ENCODE measurements at places on chromosomes 16 and 17.

- no peak overlapping the region for H3K27ac ChIP-seq
- H3K27me3 ChIP-seq: no peaks in the 10 kb centered on the region
- peaks cover 89% of the 10 kb centered on the region for H3K36me3 ChIP-seq
- no peak for DNase-seq
These were observed 30.2 kb downstream of the PLCD3 start for GRCh38 chr17:45101883-45102811.

- peaks cover 40% of the 10 kb centered on the region for H3K4me1 ChIP-seq
- peak within 1 kb of the TSS; percentile 12 for H3K4me3 ChIP-seq
- no peak within 1 kb of the TSS for H3K27ac ChIP-seq
- H3K27me3 ChIP-seq: peaks cover 68% of the 10 kb centered on the region
- DNase-seq: no peak
These were observed at the start of gene HNF1B for GRCh38 chr17:37744961-37745800. Gene HNF1B, minus strand, starts transcription at chr17:37745059. Its CDS starts 175 bp downstream, at chr17:37744884.

- DNase-seq: no peak
- no peak overlapping the region for H3K27ac ChIP-seq
- no peaks in the 10 kb centered on the region for H3K36me3 ChIP-seq
- H3K27me3 ChIP-seq: no peaks in the 10 kb centered on the region
These were observed 19.8 kb upstream of the TIMP2 start for GRCh38 chr17:78944956-78945355.

DNA sequence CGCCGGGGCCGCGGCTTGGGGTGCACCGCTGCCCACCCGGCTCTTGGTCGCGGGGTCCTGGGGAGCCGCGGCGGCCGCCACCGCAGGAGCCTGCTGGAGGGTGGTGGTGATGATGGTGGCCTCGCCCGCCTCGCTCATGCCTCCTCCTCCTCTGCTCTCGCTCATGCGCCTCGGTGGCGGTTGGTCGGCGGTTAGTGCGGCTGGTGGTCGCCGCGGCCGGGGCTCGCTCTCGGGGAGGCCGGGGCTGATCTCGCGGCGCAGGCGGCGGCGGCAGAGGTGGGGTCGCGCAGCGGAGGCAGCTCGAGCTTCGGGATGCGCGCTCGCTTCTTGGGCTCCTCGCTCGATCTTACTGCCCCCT is 41.6 kb downstream of the AHSP start:
- no peaks in the 10 kb centered on the region for H3K36me3 ChIP-seq
- peaks cover 26% of the 10 kb centered on the region for H3K27me3 ChIP-seq
- H3K27ac ChIP-seq: no peak overlapping the region
- no peak overlapping the region for H3K4me3 ChIP-seq
- H3K4me1 ChIP-seq: peaks cover 7% of the 10 kb centered on the region
- DNase-seq: no peak

DNA sequence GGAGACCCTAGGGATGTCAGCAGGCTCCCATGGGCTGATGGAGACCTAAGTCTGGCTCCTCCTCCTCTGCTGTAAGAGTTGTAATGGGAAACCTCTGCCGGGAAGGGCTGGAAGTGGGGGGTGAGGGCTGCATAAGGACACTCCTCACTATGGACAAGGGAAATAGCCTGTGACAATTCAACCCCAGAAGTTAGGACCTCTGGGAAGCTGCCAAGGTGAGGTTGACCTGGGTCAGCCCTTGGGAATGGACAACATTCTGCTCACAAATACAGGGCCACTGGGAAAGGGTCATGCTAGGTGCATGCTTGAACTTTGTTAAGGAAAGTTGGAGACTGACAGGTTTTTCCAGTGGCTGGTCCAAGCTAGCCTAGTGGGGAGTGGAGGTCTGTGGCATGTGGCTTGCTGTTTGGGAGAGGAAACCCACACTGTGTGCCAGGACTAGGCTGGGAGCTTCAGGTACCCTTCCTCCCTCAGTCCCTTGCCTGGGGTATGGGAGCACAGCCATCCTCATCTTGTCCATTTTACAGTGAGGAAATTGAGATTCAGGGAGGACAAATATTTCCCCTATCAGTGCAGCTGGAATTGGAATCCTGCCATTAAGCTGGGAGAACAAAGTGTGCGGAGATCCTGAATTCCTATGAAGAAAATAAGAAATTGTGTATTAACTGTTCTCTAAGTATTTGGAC is 190.4 kb downstream of the SALL1 start:
- H3K36me3 ChIP-seq: no peaks in the 10 kb centered on the region
- no peak overlapping the region for H3K4me3 ChIP-seq
- no peak overlapping the region for H3K27ac ChIP-seq
- H3K4me1 ChIP-seq: no peaks in the 10 kb centered on the region
- DNase-seq: no peak

GRCh38 chr17:37133136-37133535 is 184.4 kb downstream of the AATF start:
- H3K27ac ChIP-seq: no peak overlapping the region
- no peak for DNase-seq
- no peaks in the 10 kb centered on the region for H3K27me3 ChIP-seq
- H3K36me3 ChIP-seq: peaks cover 14% of the 10 kb centered on the region
- no peak overlapping the region for H3K4me3 ChIP-seq

- DNase-seq: no peak
- H3K27ac ChIP-seq: no peak overlapping the region
- H3K4me1 ChIP-seq: peaks cover 32% of the 10 kb centered on the region
- H3K27me3 ChIP-seq: no peaks in the 10 kb centered on the region
- no peaks in the 10 kb centered on the region for H3K36me3 ChIP-seq
- no peak overlapping the region for H3K4me3 ChIP-seq
These were observed 35.6 kb downstream of the PRKCA start for GRCh38 chr17:66337866-66338485.

- H3K4me3 ChIP-seq: no peak overlapping the region
- H3K27ac ChIP-seq: no peak overlapping the region
- H3K4me1 ChIP-seq: no peaks in the 10 kb centered on the region
- no peaks in the 10 kb centered on the region for H3K36me3 ChIP-seq
- DNase-seq: no peak
- no peaks in the 10 kb centered on the region for H3K27me3 ChIP-seq
These were observed 84.1 kb upstream of the CPHXL start for GRCh38 chr16:75810342-75810741.

DNA sequence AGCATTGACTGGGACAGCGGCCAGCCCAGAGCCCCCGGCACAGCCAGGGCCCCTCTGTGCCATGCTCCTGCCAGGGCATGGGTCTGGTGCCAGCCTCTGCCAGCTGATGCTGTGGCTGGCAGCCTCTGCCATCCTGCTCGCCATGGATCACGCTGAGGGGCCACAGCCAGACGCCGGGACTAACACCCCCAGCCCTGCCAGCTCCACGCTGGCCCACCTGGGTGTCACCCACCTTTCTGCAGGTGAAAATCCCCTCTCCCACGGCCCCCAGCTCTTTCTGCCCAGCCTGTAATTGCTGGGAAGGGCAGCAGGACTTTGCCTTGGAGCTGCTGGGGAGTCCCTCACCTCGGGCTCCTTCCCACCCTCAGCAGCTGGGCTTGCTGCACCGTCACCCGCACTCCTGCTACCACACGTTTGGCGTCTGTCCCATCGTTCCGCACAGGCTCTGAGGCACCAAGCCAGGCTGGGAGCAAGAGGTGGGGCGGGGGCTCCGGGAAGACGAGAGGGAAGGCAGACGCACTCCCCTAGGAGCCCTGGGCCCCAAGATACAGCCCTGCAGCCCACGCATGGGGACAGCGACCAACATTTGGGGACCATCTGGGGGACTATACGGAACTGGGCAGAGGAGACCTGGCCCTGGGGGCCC is 42.0 kb upstream of the ACSF3 start:
- DNase-seq: no peak
- peaks cover 16% of the 10 kb centered on the region for H3K4me1 ChIP-seq
- H3K27me3 ChIP-seq: no peaks in the 10 kb centered on the region
- no peaks in the 10 kb centered on the region for H3K36me3 ChIP-seq

DNA sequence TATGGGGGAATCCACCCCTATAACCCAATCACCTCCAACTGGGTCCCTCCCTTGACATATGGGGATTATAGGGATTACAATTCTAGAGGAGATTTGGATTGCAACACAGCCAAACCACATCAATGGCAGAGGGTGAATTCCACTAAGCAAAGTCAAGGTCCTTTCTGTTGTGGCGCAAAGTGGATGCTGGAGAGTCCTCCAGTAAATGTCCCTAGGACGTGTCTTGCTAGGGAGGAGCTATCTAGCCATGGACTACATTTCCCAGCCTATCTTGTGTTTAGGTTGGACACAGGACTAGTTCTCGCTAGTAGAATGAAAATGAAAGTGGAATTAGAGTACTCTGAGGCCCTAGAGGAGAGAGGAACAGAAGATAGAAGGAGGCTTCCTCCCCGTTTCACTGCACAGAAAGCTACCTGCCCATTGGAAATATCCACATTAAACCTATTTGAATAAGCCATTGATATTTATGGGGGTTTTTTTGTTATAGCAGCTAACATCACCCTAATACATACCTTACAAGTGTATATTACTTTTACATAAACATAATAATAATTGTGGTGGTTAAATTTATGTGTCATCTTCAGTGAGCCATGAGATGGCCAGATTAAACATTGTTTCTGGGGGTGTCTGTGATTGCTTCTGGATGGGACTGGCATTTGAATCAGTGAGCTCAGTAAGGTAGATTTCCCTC is 56.7 kb upstream of the ERCC4 start:
- H3K4me3 ChIP-seq: no peak overlapping the region
- no peak for DNase-seq
- H3K4me1 ChIP-seq: no peaks in the 10 kb centered on the region
- H3K27ac ChIP-seq: no peak overlapping the region

DNA sequence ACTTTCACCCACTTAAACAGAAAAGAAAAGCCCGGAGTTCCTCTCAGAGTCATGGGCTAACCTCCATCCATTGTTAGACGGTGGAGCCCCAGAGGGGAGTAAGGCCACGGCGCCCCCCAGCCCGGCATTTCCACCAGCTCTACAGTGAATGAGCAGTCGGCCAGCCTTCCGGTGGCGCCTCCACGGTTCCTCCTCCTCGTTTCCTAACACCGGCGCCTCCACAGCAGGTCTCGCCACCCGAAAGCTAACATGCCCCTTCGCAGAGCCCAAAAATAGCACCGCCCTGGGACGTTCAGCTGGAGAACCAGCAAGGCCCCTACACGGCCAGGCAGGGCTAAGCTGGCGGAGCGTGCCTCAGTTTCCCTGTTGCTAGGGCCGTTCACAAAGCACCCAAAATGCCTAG is 858 bp downstream of the MMD start:
- H3K36me3 ChIP-seq: no peaks in the 10 kb centered on the region
- peak overlapping the region; percentile 99 for H3K4me3 ChIP-seq

GRCh38 chr17:44780845-44781480 is 22.2 kb downstream of the ADAM11 start:
- peaks cover 22% of the 10 kb centered on the region for H3K4me1 ChIP-seq
- no peak overlapping the region for H3K27ac ChIP-seq
- no peaks in the 10 kb centered on the region for H3K36me3 ChIP-seq

DNA sequence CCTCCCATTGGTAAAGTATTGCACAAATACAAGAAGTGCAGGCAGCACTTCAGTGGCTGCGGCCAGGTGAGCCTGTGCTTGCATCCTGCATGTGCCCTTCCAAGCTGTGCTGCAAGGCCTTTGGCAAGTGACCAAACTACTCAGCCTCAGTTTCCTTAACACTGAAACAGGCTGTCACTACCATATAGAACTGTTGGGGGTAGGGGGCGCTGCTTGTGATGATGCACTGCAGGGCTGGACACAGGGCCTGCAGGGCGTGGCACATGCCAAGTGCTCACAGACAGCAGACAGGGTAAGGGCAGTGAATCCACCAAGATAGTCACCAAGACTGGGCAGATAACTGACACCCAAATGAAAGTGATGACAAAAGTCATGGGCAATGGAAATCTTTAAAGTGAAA is 65.6 kb upstream of the SREBF1 start:
- H3K36me3 ChIP-seq: peaks cover 33% of the 10 kb centered on the region
- H3K4me1 ChIP-seq: no peaks in the 10 kb centered on the region
- H3K4me3 ChIP-seq: no peak overlapping the region
- H3K27me3 ChIP-seq: no peaks in the 10 kb centered on the region

DNA sequence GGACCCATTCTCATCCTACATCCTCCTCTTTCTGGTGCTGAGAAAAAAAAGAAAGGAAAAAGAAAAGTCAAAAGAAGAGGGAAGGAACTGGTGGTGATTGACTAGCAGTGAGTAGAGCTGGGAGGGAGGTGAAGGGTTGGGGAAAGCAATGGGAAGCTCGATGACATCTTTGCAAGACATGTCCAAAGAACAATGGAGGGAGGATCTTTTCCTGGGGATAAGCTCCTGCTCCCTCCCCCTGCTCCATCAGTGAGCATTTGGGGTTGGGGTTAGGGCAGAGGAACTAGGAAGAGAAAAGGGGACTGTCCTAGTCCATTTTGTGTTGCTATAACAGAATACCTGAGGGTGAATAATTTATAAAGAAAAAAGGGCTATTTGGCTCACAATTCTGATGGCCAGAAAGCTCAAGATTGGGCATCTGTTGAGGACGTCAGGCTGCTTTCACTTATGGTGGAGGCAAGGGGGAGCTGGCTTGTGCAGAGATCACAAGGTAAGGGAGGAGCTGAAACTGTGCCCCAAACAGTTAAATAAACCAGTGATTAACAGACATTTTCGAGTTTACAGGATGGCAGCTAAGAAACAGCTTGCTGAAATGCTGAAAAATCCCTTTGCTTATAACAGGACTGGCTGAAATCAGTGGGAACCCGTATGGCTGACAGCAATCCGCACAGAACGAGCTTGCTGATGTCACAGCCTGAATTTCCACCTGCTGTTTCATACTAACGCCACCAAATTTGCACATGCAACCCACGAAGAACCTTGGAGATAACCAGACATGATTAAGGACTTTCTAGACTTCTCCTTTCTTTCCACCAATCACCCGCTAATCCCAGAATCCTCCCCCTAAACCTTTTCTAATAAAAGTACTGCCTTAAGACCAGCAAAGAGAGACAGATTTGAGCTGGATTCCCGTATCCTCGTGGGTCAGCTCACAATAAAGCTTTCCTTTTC is 1.6 kb upstream of the ODF4 start:
- H3K4me1 ChIP-seq: peaks cover 5% of the 10 kb centered on the region
- DNase-seq: no peak
- H3K27me3 ChIP-seq: no peaks in the 10 kb centered on the region
- H3K27ac ChIP-seq: no peak overlapping the region

DNA sequence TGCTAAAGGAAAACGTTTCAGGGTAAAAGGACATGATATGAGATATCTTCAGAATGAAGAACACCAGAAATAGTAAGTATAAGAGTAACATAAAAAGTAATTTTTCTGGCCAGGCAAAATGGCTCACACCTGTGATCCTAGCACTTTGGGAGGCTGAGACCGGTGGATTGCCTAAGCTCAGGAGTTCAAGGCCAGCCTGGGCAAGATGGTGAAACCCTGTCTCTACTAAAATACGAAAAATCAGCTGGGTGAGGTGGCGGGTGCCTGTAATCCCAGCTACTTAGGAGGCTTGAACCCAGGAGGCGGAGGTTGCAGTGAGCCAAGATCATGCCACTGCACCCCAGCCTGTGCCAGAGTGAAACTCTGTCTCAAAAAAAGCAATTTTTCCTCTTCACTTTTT is 56.6 kb upstream of the NFAT5 start:
- H3K4me3 ChIP-seq: no peak overlapping the region
- H3K27me3 ChIP-seq: no peaks in the 10 kb centered on the region
- H3K36me3 ChIP-seq: no peaks in the 10 kb centered on the region
- no peak overlapping the region for H3K27ac ChIP-seq
- no peaks in the 10 kb centered on the region for H3K4me1 ChIP-seq

- DNase-seq: no peak
- H3K36me3 ChIP-seq: no peaks in the 10 kb centered on the region
- no peak overlapping the region for H3K4me3 ChIP-seq
- H3K27ac ChIP-seq: no peak overlapping the region
- no peaks in the 10 kb centered on the region for H3K27me3 ChIP-seq
- H3K4me1 ChIP-seq: no peaks in the 10 kb centered on the region
These were observed 32.1 kb downstream of the RNF112 start for GRCh38 chr17:19443148-19443547.
